ENCODE measurements at places on chromosomes 16 and 17.
A peak's percentile ranks its signal among the peaks of the same experiment; 100 is the strongest.

DNA sequence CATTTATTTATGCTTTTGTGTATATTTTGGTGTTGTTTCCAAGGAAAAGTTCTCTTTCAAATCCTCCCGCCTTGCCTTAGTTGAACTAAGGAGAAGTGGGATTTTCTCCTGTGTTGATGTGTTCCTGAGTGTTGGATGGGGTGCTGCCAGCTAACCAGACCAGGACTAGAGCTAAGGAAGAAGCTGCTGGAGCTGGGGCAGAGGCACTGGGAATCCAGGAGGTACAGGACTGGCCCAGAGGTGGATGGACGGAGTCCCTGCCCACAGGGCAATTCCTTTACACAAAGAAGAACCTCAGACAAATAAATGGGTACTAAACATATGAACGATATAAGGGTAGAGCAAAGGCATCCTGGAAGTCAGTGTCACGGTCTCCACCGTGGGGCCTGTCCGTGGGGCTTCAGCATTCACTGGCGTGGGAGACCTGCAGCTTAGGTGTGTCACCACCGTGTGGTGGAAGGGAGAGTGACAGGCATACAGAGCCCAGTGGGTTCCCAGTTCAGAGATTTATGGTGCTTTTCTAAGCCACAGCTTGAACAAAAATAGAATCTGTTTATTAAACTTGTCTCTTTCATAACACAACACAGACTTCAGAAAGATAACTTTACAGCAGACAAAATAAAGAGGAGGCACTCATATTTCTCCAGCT is 270.7 kb downstream of the NTN1 start:
- no peak for DNase-seq

DNA sequence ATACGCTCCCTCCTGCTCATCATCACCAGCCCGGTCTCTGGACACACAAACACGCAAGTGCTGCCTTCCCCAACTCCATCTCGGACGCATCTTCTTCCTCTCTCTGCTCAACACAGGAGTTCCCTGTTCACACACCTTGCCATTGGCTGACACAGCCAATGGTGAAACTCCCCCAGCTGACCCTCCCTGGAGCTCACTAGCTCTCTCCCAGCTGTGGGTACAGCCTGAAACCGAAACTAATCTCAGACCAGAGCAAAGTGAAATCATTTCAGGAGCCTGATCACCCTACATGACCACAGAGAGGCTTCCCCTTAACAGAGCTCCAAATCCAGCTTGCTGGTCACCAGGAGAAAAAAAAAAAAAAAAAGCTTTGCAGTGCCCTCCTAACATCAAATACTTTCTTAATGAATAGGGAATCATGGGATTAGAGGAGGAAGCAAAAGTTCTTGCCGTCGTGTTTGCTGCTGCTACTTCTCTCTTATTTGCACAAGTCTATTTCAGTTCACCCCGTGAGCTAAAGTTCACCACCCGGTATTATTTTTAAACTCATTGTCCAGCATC is 8.3 kb downstream of the CUEDC1 start:
- no peak for DNase-seq

DNA sequence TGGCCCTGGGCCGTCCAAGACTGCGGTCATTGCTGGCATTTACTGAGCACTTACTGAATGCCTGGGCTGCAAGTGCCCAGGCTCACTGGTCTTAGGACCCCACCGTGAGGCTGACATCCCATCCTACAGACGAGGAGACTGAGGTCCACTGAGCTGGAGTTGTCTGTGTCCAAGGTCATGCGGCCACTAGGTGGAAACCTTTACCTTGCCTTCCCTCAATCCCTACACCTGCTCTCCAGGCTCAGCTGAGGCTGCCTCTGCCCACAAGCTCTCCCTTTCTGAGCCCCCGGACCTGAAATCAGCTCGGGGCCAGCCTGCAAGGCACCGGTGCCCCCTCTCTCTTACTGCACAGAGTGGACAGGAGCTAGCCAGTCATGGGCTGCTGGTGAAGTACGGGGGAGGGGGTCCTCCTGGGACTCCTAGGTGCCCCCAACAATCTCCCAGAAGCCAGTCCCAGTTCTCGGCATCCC is 1.5 kb downstream of the CASKIN1 start:
- no peak for DNase-seq

- DNase-seq: no peak
Observed at GRCh38 chr16:14106457-14106856, 35.3 kb downstream of the MRTFB start.

GRCh38 chr17:9575381-9576101 is at the start of gene STX8:
Gene STX8, minus strand, starts transcription at chr17:9575820. Its CDS starts 12 bp downstream, at chr17:9575808.
- peak; percentile 61 for DNase-seq

- no peak for DNase-seq
Observed at GRCh38 chr17:2090804-2091534, 36.1 kb downstream of the HIC1 start.

DNA sequence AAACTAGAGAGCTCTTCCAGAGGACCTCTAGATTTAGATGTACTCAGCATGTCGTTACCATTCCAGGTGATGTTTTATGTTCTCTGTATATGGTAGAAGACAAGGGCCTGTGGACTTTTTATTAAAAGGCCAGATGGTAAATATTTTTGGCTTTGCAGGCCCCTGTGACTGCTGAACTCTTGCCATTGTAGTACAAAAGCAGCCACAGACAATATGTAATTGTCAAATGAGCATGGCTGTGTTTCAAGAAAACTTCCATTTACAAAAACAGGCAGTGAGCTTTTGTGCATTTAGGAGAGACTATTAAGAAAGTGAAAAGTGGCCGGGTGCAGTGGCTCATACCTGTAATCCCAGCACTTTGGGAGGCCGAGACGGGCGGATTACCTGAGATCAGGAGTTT is 4.6 kb downstream of the NIP7 start:
- DNase-seq: no peak

- DNase-seq: no peak
Observed at GRCh38 chr17:67474081-67474661, 97.1 kb downstream of the PITPNC1 start.

- DNase-seq: no peak
Observed at GRCh38 chr17:57584050-57584551, 161.0 kb downstream of the CCDC182 start.

DNA sequence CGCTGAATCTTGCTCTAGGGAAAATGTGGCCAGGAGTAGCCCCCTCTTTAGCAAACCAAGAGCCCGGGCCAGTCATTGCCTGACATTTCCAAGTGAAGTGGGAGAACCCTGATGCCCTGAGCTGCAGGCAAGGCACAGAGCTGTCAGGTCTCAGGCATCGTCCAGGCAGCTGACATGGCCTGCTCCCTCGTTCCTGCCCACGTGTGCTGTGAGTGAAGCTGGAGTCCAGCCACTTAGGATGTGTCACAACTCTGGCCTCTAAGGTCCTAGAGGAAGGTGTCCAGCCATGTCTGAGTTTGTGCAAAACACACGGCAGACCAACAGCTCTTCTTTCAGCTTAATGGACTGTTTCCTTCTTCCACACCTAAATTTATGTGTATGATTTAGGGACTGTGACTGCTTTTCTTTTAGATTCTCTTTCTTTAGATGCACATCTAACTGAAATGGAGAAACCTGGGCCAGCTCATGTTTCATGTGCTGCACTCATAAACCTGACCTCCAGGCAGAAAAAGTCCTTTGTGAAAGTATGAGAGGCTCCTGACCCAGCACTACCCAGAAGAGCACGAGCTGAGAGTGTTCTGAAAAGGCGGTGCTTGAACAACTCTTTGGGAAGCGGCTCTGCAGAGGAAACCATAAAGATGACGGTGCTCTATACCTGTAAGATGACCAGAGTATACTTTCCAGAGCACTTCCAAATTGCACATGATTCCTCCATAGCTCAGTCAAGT is 14.8 kb upstream of the LIMD2 start:
- DNase-seq: no peak

- DNase-seq: no peak
Observed at GRCh38 chr17:62696256-62696655, 68.8 kb downstream of the MRC2 start.

DNA sequence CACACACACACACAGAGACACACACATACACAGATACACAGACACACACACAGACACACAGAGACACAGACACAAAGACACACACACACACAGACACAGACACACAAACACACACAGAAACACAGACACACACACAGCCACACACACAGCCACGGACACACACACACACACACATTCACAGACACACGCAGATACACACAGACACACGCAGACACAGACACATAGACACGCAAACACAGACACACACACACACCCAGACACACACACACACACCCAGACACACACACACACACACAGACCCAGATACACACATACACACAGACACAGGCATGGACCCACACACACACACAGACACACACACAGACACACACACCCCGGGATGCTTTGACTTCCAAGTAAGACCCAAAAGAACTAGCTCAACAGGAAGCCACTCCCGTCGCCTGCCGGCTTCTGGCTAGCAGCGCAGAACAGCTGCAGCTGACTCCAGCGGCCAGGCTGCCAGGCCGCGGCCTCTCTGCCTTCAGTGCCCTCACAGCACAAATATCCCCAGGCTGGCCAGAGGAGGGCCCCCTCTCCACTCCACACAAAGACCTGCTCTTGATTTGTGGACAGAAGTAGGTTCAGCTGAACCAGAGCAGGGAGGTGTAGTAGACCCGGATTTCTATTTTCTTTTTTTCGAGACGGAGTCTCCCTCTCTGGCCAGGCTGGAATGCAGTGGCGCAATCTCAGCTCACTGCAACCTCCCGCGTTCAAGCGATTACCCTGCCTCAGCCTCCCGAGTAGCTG is 6.0 kb upstream of the CHRNE start:
- no peak for DNase-seq

GRCh38 chr16:11188801-11189740 is 66.9 kb downstream of the SOCS1 start:
- DNase-seq: no peak

- DNase-seq: no peak
Observed at GRCh38 chr17:16971458-16972338, at the start of gene TNFRSF13B. Gene TNFRSF13B, minus strand, starts transcription at chr17:16972118. Its CDS starts 43 bp downstream, at chr17:16972075.

DNA sequence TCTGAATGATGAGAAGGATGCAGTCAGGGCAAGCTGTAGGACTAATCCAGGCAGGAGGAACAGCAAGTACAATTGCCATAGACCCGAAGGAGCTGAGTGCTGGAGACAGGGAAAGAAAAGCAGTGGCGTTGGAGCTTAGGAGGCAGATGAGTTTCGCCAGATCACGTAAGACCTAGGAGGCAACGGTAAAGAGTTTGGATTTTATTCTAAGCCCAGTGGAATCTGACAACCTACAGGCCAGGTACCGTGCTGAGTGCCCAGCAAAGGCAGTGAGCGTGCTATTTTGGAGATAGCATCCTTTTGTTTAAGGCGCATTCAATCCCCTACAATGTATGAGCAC is 1.2 kb downstream of the USP43 start:
- DNase-seq: no peak

- DNase-seq: no peak
Observed at GRCh38 chr17:68634345-68634876, 33.2 kb upstream of the FAM20A start.

- DNase-seq: no peak
Observed at GRCh38 chr16:50644729-50645128, 36.4 kb downstream of the SNX20 start.

DNA sequence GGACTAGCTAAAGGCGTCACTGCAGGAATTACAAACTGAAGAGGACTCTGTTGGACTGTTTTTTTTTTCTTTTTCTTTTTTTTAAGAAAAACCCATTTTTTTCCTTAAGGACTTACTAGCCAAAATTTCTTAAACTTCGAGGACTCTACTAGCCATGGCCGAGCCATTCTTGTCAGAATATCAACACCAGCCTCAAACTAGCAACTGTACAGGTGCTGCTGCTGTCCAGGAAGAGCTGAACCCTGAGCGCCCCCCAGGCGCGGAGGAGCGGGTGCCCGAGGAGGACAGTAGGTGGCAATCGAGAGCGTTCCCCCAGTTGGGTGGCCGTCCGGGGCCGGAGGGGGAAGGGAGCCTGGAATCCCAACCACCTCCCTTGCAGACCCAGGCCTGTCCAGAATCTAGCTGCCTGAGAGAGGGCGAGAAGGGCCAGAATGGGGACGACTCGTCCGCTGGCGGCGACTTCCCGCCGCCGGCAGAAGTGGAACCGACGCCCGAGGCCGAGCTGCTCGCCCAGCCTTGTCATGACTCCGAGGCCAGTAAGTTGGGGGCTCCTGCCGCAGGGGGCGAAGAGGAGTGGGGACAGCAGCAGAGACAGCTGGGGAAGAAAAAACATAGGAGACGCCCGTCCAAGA is 878 bp downstream of the HEXIM1 start:
- peak; percentile 63 for DNase-seq
